Ascending aorta (tissue), 2 donors: ENCODE measurements at places on chromosomes 7 and 10.
A peak's percentile ranks its signal among the peaks of the same experiment; 100 is the strongest.

DNA sequence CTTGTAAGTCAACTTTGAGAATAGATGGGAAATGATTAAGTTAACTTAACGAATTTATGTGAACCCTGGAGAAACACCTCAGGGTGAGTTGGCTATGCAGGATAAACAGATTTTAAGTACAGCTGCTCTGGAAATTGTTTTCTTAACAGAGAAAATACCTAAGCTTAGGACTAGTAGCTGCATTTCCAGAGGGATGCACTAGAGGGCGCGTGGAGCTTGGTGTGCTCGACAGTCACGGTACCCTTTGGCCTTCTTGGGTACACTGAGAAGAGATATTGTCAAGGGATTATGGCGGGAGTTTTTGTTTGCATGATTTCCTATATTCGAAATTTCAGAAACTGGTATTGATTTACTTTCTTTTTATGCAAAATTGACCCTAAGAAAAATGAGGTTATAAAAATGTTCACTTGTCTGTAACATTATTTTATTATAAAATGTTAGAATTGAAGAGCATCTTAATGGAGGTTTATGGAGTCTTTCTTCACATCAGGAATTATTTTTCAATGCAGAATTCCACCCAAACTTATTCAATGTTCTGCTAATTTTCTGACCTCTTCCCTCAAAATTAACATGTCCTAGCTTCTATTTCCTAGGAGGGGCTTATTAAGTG lies 58.4 kb upstream of the MYO3A start:
- DNase-seq: peak; percentile 74

- no peak for DNase-seq
These were observed 598 bp downstream of the MCMBP start for GRCh38 chr10:119871881-119872609.

DNA sequence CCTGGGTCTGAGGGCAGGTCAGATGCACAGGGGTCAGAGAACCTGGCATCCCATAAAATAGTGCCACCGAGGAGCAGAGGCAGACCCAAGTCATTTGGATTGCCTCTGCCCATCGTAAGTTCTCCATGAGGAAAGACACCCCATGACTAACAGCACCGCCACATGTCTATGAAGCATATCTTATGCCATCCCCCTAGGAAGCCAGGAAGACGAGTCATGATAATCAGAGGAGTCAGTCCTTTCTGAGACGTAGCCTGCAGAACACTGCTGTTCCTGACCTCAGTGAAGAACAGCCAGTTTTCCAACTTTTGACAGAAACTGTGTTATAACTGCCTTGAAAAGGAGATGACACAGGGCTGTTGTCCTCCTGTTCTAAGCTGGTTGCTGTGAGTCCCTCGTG lies 51.2 kb downstream of the INSYN2A start:
- no peak for DNase-seq

DNA sequence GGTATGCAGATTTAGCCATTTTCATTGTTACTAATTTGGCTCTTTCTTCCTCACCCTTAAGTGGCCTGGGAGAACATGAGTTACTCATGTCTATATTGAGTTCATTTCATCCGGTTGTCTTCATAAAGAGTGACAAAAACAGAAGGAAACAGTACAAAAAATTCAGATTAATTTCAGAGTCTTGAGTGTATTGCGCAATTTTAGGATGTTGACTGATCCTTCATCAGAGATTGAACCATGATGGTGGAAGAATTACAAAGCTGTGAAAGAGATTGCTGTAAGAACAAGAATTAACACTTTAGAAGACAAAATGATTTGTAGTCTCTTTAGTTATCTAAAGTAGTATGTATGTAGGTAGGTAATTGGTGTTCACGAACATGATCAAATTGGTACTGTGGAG lies 194.0 kb upstream of the PPP1R3A start:
- DNase-seq: no peak

- DNase-seq: no peak
These were observed 38.0 kb upstream of the LEP start for GRCh38 chr7:128203047-128203491.
